ENCODE measurements at places on chromosomes 6 and 20.

- no peak for DNase-seq
Observed at GRCh38 chr20:35625584-35626385, 10.2 kb downstream of the SPAG4 start.

DNA sequence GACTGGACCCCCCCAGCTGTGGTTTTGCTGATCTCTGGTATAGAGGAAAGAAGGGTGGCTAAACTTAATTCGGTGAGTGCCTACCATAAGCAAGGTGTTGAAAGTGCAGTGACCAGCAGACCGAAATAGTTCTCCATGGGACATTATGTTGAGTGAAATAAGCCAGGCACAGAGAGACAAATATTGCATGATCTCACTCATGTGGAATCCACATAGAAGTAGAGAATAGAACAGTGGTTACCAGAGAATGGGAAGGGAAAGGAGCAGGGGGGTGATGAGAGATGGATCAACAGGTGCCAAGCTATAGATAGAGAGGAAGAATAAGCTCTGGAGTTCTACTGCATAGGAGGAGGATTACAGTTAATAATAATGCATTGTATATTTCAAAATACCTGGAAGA lies 9.7 kb upstream of the GCNT2 start:
- DNase-seq: no peak

DNA sequence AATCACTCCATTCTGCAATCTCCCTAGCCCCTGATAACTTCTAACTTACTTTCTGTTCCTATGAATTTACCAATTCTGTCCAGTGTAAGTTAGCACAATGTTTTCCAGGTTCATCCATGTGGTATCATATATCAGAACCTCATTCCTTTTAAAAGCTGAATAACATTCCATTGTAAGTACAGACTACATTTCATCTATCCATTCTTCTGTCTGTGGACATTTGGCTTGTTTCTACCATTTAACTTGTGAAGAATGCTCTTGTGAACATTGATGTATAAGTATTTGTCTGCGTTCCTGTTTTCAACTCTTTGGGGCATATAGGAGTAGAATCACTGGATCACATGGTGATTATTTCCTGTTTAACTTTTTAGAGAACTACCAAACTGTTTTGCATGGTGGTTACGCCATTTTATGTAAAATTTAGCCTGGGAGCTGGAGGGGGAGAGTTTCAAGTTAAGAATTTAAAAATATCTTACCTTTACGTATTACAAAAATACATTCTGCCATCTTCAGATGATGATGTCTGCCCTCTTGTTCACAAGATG lies 156.5 kb downstream of the BTBD3 start:
- no peak for DNase-seq

DNA sequence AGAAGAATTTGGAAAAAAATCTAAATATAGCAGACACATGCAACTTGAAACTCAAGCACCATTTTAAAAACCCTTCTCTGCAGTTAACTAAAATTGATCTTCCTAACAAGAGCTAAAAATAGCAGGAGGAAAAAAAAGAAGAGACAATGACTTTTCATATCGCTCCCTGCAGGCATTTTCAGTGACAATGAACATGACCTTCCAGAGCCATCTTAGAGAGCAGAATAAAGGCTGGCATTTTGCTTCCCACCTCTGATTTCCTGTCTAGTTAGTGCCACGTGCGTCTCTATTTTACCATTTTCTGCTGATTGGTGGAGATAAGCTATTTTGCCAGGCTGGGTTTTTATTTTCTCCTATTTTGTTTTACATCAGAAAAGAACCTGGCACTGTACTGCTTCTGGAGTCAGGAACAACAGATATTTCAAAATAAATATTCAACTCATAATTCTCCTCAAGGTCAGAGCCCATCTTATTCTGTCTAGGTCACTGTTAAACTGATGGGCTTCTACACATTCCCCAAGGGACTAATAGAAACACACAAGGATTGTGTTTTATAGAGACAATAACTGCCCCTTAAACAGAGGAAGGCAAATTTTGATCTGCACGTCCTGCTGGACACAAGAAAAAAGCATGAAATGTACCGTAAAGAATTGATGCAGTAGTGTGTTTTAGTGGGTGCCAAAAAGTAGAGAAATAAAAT lies 70.2 kb upstream of the ENPP5 start:
- no peak for DNase-seq

DNA sequence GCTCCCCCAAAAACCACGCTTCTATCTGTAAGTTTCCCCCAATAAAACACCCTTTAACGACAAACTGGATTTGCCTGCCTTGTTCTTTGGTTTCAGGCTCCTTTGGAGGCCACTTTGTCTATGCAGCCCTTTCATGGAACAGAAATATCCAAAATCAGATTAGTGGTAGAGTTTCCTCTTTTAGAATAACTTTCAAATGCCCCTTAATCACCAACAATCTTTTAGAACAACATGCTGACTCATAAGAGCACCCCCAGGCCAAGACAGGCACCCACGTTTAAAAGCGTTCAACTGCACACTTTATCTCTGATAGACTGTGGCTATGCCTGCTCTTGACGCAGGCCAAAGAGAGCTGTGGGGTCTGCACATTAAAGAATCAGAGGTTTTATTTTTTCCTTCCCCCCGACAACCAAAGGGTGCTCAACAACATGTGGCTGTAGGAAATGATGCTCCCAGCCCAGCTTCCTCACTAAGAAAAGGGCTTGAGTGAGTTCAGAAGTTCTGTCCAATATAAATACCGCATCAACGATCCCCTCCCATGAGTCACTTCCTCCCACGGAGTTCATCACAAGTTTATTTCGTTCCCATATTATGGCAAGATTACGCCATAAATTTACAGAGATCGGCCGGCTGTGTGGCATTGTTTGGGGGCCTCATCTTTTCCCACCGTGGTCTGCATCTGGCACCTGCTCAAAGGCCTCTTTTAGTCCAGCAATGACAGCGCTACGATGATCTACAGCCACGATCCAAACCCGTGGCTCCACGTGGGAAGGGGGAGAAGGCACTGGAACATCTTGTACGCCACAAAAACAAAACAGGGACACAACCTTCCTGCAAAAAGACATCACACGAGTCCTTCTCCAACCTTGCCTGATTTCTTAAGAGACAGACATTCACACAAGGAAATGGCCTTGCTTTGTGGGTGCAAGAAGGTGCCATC lies 88.8 kb upstream of the NFATC2 start:
- DNase-seq: no peak

- no peak for DNase-seq
Observed at GRCh38 chr6:11386323-11386722, 151.2 kb upstream of the TMEM170B start.

- no peak for DNase-seq
Observed at GRCh38 chr20:8877294-8877693, 191.6 kb upstream of the PLCB4 start.

DNA sequence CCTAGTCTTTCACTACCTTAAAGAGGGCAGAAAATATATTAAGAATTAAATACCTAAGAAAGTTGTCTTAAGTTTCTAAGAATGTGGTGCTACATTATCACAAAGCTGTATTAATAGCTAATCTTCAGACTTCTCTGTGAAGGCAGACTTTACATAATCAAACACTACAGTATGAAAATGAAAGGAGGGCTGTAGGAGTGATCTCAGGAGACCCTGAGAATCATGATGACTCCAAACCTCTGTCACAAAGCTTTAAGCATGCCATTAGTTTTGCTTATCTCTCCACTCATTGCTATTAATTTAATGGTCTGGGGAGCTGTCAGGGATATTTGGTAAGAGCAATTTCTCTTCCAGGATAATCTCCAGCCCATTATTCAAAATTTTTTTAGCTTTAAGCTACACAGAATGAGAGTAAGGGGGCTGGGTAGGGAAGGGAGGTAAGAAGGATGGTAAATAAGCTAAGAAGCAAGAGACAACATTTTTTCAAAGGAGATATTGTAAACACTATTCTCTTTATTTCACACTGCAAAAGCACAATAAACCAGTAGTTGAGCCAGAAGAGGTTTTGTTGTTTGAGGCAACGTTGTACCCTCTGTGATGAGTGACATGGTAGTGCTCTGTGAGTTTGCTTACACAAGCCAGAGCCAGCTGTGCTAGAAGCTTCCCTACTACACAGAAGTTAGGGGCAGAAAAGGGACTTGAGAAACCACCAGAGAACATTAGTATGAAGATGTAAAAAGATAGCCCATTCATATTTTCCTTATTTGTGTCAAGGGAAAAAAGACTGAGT lies 258.8 kb downstream of the GMDS start:
- DNase-seq: no peak

GRCh38 chr6:766625-767024 lies 73.7 kb upstream of the EXOC2 start:
- no peak for DNase-seq

- peak; percentile 7 for DNase-seq
Observed at GRCh38 chr6:117481926-117482239, 591 bp upstream of the DCBLD1 start.

DNA sequence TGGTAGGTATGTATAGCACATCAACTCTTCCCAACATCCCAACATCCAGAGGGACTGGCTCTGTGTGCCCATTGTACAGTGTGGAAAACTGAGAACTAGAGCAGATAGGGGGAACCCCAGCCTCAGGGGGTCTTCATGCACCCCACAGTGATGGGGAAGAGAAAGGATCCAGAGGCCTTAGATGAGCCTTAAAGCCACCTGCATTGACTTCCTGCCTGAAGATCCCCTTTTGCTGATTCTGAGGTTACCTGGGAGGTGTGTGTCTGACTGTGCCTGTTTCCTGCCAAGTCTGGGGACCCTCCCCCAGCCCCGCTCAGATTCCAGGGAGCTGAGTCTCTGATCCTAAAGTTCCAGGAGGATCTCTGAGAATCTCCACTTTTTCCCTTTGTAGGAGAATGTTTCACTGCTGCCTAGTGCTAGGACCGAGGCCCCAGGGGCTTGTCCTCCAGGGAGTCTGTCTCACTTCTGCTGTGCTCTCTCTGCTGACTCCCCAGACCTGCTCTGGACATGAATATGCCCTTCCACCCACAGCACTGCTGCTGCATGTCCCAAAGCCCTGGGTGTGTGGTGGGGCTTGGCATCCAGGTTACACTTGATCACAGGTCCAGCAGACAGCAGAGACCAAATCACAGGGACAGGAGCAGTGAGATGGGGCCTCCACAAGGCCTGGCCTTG lies 12.8 kb upstream of the PGC start:
- no peak for DNase-seq

GRCh38 chr6:87408721-87409155 lies 966 bp downstream of the CFAP206 start:
- no peak for DNase-seq

DNA sequence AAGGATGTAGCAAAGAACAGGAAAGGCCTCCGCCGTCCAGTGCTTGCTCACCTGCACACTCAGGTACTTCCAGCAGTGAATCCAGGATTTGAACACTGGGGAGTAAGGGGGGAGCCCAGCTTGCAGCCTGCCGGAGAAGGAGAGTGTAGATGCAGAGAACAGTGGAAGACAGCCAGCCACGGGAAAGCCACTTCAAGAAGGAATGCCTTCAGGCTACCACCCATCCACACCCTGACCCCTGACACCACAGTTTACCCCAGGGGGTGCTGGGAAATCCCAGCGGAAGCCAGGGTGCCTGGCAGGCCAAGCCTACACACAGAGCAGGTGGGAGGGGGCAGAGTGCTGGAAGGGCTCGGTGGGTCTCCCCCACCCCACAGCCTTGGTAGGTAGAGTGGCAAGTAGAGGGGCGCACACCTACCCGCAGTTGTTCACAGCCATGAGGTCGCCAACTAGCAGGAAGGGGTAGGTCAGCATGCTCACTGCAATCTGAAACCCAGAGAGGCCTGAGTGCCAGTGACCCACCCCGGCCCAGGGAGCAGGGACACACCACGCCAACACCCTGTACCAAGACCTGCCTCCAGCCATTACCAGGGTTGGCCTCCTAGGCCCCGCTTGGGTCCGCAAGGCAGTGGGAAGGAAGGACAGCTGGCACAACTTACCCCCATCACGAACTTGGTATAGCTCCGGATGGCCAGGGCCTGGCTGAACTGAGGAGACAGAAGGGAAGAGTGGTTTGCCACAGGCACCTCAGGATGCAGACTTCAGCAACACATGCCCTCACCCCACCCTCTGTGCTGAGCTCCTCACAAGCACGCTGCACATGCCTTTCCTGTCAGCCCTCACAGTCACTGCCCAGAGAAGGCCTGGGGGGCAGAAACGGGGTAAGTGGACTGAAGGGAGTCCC lies 15.7 kb downstream of the PI16 start:
- no peak for DNase-seq

GRCh38 chr20:58700121-58700821 lies 7.7 kb downstream of the NPEPL1 start:
- no peak for DNase-seq

DNA sequence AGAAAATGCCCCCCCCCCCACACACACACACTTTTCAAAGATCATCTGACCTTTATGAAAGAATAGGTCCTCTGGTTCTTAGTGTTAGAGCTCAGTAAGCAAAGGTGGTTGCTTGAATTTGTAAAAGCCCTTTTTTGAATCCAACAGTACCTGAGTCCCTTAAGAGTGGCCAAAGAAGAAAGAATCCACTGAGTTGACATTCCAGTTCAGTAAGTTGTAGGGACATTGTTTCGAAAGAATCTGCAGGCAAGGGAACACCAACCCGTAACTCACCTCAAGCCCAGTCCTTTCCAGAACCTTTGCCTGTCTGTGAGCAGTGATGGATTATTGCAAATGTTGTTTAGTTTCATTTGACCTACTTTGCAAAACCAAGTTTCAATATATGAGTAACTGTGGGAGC lies 64.2 kb upstream of the MAP3K4 start:
- DNase-seq: no peak

GRCh38 chr6:100979267-100979666 lies 98.1 kb upstream of the ASCC3 start:
- no peak for DNase-seq

DNA sequence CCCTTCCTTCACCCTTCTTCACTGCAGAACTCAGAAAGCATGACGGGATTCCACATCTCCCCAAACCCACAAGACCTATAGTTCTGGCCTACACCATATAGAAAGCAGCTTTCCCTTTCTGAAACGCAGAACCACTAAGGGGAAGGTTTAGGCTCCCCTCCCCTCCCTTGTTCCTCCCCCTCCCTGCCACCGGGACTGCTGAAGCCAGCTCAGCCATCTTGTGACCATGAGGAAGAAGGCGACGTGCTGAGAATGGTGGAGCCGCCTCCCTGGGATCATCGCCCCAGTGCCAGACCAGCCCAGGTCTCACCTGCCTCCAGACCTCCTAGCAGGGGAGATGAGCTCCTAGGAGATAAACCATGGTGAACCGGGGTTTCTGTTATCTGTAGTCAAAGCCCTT lies 19.6 kb downstream of the SERPINB6 start:
- no peak for DNase-seq

DNA sequence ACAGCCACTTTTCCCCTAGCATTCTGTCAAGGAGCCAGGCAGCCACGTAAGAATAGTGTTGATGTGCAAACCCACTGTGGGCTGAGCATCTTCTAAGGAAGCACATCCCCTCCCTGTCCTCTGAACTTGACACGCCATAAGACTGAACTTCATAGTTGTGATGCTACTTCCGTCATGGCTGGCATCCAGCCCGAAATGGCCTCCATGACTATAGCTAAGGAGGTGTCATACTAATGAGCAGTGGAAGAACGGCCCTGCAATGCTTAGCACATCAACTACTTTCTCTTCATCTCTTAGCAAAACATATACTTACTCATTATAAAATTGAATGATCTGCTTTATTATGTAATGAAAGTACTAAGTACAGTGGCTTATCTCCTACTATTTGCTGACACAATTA lies 110.2 kb downstream of the GJA10 start:
- DNase-seq: no peak

GRCh38 chr20:16400234-16400633 lies 173.0 kb downstream of the KIF16B start:
- no peak for DNase-seq

GRCh38 chr6:168047841-168048723 lies 30.9 kb downstream of the FRMD1 start:
- no peak for DNase-seq

All from cerebellum (tissue), 4 donors.